ENCODE measurements at places on chromosomes 16 and 17.

DNA sequence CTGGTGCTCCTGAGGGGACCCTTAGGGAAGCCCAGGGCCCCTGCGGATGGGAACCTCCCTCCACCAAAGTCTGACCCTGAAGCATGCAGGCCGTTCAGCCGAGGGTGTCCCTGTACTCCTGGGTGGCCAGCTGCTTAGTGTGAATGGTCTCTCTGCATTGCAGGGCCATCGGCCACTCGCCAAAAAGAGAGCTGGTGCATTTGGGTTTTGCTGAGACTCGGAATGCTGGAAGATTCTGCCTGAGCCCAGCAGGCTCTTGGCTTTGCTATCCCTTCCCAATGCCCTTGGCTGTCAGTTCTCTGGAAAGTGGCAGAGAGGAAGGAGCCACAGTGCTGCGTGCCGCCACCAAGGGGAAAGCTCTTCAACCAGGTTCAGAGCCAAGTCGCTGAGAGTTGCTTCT, 2.8 kb downstream of the MEOX1 start:
- DNase-seq, result no peak

DNA sequence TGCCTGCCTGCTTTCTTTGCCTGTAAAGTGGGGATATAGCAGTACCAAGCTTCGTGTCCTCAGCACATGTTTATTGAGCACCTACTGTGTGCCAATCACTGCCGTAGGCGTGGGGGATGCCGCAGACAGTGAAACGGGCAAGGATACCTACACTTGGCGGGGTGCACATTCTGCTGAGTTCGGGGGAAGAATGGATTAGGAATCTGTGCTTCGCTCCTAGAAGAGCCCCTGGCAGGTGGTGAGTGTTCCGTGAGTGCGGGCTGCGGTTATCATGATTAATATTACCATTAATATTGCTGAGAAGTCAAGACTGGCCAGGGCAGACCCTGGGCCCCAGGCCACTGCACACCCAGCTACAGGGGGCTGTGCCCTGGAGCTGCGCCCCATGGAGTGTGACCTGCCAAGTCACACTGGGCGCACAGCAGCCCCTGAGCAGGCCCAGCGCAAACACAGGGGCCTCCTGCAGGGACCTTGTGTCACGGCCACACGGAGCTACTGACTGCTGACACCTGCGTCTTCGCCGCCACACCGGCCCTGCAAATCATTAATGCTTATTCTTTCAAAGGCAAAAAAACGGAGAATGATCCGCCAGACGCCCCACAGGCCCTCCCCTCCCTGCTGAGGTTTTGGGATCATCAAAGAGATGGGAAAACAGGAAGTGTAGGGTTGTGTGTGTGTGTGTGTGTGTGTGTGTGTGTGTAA, 213.4 kb upstream of the GSE1 start:
- DNase-seq, result no peak

GRCh38 chr17:75587675-75588595, at the start of gene MYO15B:
Gene MYO15B (plus strand): TSS chr17:75587800. CDS start chr17:75588058, 258 bp downstream.
- peak; percentile 69 for DNase-seq

- no peak for DNase-seq
Measured at GRCh38 chr16:68402748-68403040, 45.6 kb downstream of the SMPD3 start.

GRCh38 chr17:36665417-36665816, 64.0 kb downstream of the MRM1 start:
- DNase-seq, result no peak

DNA sequence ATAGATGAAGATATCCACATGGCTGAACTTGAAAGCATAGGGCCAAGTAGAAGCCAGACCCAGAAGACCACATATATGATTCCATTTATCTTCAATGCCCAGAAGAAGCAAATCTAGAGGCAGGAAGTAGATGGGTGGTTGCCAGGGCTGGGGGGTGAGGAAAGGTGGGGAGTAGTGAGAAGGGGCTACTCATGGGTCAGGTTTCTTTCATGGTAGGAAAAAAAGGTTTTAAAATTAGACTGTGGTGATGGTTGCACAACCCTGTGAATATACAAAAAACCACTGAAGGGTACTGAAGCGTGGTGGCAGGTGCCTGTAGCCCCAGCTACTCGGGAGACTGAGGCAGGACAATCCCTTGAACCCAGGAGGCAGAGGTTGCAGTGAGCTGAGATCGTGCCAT, 5.4 kb downstream of the CD2BP2 start:
- DNase-seq, result no peak

DNA sequence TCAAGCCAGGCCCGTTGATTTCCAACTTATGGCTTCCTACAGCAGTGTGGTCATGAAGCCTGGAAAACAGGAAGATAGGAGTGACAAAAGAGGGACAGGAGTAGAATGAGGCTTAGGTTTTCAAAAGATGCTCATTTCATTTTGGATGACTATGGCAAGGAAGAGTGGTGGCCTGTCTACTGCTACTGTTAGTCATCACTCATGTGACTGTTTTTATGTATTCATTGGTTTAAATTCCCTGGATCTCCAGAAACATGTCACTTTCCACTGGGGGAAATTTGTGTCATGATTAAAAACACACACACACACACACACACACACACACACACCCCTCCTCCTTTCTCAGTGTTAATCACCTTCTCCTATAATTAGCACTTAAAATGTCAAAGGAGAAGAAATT, 1.1 kb upstream of the CYLD start:
- DNase-seq, result no peak

- DNase-seq, result no peak
Measured at GRCh38 chr17:58521680-58522079, 7.2 kb upstream of the MTMR4 start.

GRCh38 chr16:23537390-23537789, 19.8 kb downstream of the EARS2 start:
- no peak for DNase-seq

- DNase-seq, result no peak
Measured at GRCh38 chr17:2030779-2031163, 818 bp downstream of the DPH1 start.

GRCh38 chr16:84262939-84263338, 23.1 kb upstream of the KCNG4 start:
- DNase-seq, result no peak

DNA sequence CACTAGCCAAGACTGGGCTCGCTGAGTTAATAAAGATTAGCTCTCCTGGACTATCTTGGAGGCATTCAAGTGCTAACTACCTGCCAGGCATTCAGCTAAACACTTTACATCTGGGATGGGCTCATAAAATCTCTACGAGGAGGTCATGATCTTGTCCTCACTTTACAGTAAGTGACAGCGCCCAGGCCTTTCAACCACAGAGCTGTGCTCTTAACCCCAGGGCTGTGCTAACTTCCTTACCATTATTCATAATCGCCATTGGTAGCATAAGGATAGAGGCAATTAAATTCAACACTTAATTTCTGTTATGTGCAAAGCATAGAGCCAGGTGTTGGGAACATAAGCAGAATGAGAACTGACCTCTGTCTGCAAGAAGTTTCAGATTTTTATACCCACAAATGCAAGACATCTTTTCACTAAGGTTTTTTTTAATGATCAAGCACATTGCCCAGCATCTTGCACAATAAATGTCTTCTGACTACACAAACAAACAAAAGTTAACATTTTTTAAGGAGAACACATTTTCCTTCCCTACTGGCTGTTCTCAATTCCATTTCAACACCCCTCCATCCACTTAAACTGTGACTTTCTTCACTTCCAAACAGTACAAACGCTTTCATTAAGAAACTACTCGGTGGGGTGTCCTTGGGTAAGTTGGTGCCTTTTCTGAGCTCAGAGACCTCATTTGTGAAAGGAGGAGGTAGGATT, 172.3 kb downstream of the C16orf78 start:
- no peak for DNase-seq

DNA sequence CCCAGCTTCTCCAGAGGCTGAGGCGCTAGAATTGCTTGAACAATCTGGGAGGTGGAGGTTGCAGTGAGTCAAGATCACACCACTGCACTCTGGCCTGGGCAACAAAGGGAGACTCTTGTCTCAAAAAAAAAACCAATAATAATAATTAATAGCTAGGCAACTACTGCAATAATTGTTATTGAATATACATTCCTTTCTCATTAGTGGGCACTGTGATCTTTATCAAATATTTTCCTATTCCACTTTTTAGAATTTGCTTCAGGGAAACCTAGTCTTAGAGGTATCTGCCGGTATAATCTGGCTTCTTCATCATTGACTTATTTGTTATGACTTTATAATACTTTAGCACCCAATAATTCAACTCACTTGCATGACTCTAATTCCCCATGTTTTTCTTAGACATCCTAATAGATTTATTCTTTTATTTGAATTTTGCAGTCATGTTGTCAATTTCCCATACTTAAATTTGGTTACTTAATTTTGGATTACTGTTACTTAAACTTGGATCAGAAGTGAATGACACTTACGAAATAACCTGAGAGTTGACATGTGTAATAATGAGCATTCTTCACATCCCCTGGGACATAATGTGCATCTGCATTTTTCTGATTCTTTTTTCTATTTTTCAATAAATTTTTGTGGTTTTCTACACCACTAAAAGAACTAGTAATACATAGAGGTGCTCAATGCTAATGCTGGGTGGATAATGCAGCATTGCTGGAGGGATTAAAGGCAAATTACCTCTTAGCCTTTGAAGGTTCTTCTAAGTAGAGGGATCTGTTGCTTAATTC, 25.0 kb upstream of the KCNJ16 start:
- DNase-seq, result no peak

GRCh38 chr17:61403801-61404662, 4.4 kb downstream of the TBX2 start:
- DNase-seq, result no peak

DNA sequence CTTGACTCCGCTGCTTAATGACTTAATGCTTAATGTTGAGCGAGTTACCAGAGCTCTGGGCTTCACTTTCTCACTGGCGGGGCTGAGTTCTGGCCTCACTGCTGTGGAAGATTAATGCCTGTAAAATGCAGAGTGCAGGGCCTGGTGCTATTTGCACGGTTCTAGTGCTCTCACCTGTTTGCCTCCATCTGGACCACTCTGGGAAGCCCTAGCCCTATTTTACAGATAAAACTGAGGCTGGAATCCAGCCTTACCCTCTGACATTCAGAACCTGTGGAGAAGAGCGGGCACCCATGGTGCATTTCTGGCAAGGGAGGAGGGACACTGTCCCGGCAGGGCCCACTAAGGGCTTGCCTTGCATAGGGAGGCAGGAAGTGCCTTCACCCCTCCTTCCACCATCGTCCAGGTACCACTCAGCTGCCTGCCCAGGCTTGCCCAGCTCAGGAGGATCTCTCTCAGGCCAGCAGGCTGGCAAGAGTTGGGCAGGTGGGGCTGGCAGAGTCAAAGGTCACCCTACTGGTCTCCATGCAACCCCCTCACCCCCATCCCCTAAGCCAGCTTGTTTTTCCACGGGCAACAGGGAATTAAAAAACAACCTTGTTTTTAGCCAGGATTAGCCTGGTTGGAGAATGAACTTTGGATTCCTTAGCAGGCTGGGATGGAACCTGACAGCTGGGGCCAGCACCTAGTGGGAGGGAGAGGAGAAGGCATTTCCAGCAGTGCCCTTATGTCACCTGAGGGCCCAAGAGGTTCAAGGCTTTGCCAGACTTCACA, 4.1 kb upstream of the UBALD1 start:
- DNase-seq, result no peak

- DNase-seq, result no peak
Measured at GRCh38 chr16:88778271-88778525, 6.8 kb downstream of the PIEZO1 start.
